ENCODE measurements at places on chromosomes 1 and 21.

DNA sequence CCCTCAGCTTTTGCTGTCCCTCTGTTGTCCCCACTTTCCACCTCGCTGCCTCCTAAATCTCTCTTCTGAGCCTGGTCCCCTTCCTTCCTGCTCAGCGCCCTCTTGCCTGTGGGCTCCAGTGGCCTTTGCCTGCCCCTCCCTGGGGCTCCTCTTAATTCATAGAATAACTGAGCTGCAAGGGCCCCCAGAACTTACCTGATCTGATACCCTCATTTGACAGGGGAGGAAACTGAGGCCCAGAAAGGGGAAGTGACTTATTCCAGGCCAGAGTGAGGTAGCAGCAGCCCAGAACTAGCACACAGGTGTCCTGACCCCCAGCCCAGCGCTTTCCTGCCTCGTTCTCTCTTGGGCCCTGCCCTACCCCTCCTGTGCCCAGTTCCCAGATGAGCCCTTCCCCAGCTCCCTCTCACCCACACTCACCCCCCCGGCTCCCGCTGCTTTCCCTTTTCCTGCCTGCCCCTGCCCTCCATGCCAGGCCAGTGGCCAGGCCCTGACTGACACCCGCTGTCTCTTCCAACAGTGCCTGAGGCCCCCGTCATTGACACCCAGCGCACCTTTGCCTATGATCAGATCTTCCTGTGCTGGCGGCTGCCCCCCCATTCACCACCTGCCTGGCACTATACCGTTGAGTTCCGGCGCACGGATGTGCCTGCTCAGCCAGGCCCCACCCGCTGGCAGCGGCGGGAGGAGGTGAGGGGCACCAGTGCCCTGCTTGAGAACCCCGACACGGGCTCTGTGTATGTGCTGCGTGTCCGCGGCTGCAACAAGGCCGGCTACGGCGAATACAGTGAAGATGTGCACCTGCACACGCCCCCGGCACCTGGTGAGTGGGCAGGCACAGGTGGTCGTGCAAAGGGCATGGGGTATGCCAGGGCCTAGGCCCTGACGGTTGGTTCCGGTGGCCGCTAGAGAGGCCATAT lies 5.7 kb downstream of the TRIM46 start:
- no peak for DNase-seq

GRCh38 chr1:189899686-189900425 lies 577.8 kb downstream of the BRINP3 start:
- DNase-seq, result no peak

DNA sequence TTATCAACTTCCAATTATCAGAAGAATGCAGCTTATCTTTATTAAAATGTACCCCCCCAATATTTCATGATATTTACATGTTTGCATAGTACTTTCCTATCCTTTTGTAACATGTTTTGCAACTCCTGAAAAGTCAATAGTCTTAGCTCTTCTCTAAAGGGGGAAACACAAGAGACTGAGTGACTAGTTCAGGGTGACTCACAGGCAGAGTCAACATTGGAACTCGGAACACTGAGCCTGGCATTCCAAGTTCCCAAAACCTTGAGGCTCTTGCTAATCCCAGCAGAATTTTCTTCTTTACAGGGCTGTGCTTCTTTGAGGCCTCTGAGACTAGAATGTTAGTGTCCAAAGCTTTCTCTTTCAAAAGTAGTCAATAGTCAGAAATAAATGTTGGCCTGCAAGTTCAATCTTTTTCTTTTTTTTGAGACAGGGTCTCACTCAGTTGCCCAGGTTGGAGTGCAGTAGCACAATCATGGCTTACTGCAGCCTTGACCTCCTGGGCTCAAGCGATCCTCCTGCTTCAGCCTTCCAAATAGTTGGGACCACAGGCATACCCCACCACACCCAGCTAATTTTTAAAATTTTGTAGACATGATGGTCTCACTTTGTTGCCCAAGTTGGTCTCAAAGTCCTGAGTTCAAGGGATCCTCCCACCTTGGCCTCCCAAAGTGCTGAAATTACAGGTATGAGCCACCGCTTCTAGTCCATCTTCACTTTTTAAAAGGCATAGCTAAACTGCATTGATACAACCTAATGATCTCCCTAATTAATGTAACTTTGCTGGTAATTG lies 37.5 kb downstream of the ZNF281 start:
- no peak for DNase-seq

DNA sequence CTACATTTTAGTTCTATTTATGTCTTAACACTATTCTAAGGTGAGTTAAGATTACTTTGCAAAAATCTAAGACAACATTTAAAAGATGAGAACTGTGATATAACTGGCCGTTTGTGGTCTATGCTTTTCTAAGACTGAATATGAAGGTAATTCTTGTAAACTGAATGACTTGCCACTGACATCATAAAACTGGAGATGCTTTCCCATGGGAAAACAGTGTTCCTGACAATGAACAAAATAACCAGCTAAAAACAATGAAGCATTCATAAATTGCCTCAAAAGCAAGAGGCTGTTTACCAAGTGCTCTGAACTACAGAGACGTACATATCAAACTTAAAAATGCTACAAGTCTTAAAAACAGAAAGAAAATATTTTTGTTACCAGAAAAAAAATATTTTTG lies 54.7 kb downstream of the APP start:
- no peak for DNase-seq

DNA sequence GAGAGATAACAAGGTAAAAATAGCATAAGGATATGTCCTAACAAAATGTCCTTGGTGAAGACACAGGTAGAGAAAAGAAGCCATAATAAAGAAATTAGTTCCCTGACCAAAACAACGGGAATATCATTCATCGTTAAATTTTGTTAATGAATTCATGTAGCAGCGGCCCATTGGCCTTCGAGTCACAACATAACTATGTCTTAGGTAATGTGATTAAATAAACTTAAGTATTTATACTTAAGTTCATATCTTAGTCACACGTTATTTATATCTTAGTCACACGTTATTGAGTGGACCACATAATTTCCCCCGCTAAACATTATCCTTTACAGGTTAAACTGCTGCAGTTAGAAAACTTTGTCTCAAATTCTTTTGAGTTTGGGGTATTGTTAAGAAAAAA lies 1.2 kb downstream of the NEXN start:
- no peak for DNase-seq

DNA sequence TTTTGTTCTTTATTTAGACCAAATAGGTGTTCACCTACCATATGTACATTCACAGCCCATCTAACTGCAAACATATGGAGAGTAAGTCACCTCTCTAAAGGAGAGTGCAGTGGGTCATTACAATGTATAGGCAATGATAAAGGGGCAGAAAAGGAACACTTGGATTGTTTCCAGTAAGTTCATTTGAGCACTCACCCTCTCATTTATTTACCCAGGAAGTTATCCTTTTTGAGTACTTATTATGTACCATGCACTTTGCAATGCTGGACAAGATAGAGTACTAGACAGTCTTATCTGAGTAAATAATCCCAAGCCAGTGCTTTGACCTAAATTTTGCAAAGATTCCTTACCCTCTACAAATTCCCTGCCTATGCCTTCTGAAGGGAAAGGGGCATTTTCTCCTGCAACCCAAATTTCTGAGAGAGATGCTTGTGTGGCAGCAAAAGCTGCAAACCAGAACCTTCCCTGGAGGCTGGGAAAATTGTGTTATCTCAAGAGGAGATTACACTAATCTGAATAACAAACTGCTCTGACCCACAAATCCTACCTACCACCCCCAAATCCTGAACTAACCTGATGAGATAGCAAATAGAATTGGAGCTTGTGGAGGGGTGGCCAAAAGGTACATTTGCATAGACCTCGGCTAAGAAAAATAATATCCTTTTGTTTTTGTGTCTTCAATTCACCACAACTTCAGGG lies 18.6 kb upstream of the RGS8 start:
- DNase-seq, result no peak

GRCh38 chr1:40896482-40896881 lies 34.3 kb upstream of the CITED4 start:
- DNase-seq, result no peak

Measured in T-helper 2 cell (primary cell).